AG09319 (cell line): ENCODE measurements at places on chromosomes 5 and 9.
A peak's percentile ranks its signal among the peaks of the same experiment; 100 is the strongest.

GRCh38 chr5:56910210-56910965, 992 bp downstream of the SETD9 start:
- DNase-seq: no peak

DNA sequence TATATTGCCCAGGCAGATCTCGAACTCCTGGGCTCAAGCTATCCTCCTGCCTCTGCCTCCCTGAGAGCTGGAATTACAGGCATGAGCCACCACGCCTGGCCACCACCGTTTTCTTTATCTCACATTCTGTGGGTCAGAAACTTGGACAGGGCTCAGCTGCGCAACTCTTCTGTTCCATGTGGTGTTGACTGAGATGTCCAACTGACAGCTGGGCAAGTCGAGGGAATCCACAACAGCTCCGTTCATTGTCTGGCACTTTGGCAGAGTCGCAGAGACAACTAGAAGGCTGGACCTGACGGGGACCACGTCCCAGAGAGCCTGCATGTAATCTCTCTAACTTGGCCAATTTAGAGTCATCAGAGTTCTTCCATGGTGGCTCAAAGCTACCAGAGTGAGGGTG, 36.2 kb upstream of the AOPEP start:
- DNase-seq: no peak

DNA sequence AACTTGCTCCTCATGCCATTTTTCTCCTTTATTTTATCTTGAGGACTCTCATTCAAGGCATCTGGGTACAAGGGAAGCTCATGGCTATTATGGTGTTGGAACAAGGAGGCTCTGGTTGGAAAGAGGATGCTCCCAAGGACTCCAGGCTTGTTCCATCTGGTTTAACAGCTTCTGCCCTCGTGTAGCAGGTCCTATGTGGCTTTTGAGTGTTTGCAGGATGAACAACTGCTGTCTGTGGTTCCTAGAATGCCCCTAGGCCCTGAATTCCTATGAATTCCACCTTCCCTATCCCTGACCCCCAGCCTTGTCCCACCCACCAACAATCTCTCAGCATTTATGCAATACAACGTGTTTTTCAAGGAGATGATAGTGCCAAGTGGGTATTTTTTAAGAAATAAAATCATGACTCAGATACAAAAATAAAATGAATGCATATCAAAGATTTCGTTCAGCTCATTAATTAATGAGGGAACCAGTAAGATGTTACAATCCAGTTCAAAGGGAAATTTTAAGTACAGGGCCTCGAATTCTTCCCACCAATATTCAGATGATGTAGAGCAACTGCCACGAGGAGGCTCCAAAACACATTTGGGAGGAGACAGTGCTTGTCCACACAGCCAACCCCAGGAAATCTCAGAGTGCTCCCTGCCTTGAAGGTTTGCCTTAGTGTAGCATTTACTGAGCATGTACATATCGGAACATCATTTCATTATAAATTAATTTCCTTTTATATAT, 182.0 kb downstream of the MUSK start:
- no peak for DNase-seq

GRCh38 chr9:136852664-136853595, 784 bp downstream of the MAMDC4 start:
- DNase-seq: no peak

- no peak for DNase-seq
Observed at GRCh38 chr9:6198251-6198650, 17.4 kb upstream of the IL33 start.

- DNase-seq: no peak
Observed at GRCh38 chr5:103433211-103433610, 129.4 kb downstream of the NUDT12 start.

DNA sequence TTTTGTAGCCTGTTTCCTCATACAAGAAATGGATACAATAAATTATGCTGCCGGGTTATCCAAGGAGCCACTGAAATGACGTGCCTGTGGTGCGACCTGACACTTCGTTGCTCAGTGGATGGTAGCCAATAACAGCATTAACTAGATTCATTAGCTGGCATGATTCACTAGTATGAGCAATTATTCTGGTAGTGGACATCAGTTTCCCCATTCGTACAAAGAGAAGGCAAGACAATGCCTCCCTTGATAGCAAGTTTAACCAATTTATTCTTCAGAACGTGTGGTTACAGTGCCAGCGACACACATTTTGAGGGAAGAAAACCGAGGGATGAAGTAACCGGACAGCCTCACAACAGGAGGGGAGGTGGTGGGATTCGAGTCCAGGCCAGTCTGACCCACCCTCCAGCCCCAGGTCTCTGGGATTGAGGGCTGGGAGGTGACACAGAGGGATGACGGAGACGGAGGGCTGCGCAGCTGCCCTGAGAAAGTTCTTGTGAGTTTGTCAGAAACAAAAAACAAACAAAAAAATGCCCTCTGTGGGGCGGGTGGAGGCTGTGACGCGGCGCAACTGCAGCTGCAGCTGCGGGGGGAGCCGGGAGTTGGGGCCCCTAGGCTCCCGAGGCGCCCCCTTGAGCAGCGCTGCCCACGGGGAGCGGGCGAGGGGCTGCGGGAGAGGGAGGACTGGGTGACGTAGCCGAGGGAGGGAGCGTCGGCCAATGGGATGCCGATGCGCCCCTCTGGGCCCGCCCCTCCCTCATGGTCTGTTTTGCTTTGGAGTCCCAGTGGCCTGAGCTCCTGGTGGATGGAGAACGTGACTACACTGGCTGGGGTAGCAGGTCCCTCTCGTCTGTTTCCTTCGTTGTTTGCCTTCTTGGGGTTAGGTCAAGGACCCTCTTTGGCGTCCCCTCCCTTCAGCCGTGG, 10.9 kb downstream of the LHX2 start:
- DNase-seq: no peak

DNA sequence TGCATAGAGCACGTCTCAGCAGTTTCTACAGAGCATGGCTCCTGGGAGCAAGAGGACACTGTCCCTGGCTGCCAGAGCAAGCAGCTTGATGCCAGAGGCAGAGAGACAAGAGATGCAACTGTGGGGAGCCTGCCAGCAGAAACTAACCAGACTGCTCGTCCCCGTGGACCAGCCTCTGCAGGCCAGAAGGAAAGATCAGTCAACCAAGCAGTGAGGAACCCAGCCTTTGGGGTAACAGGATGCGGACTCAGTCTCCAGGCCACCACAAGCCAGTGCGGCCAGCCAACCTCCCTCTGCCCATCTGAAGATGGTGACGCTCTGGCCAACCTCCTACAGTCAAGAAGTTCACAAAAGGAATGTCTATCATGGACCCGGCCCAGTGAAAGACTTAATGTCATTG, 3.7 kb downstream of the SURF4 start:
- no peak for DNase-seq

DNA sequence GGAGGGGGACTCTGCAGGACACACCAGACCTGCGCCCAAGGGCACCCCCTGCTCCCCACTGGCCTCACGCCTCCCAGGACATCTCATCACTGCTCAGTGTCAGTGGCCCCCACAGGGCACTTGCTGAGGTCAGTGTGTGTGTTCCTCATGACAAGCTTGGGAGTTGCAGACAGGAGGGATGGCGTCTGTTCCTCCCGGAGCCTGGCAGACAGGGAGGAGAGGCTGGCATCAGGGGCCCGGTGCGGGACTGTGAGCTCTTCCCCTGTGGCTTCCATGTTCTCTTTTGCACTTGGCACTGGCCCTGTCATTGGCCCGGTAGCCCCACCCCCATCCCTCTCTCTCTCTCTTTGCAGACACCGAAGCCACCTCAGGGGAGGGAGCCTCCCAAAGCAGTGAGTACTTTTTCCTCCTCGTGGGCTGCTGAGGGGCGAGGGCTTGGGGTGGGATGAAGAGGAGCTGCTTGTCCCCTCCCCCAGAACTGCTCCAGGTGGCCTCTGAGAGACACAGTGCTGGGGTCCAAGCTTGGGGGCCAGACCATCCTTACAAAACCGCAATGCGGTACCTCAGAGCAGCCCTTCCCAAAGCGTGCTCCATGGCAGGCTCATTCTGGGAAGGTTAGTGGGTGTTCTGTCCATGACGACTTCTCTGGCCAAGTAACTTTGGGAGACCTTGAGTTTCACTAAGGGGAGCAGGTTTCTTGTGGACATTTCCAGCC, 75.7 kb downstream of the AMBP start:
- DNase-seq: no peak

- no peak for DNase-seq
Observed at GRCh38 chr9:72601615-72602014, 80.2 kb downstream of the TMC1 start.

GRCh38 chr9:113593682-113594281, 130.3 kb downstream of the RGS3 start:
- peak; percentile 93 for DNase-seq

- no peak for DNase-seq
Observed at GRCh38 chr5:33592245-33592644, 151.5 kb downstream of the TARS1 start.

- no peak for DNase-seq
Observed at GRCh38 chr5:66340786-66341185, 196.7 kb downstream of the SREK1 start.

GRCh38 chr5:175691761-175692160, 33.9 kb downstream of the HRH2 start:
- DNase-seq: no peak

GRCh38 chr5:154644745-154645411, 110.3 kb upstream of the LARP1 start:
- DNase-seq: no peak

DNA sequence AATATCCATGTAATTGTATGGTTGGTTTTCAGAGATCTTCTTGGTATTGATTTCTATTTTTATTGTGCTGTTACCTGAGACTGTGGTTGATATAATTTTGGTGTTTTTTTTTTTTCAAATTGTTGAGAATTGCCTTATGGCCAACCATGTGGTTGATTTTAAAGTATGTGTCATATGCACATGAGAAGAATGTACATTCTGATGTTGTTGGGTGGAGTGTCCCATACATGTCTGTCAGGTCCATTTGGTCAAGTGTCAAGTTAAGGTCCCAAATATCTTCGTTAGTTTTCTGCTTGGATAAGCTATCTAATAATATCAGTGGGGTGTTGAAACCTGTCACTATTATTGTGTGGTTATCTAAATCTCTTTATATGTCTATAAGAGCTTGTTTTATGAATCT, 160.0 kb upstream of the ITGA1 start:
- no peak for DNase-seq

DNA sequence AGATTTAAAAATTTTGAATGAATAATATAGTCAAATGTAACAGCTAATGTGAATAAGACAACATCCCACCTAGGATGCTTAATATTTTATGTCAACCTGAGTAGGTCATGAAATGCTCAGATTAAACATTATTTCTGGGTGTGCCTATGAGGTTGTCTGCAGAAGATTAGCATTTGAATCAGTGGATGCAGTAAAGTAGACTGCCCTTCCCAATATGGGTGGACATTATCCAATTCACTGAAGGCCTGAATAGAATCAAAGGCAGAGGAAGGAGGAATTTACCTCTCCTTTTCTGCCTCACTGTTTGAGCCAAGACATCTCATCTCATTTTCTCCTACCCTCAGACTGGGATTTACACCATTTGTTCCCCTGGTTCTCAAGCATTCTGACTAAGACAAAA, 1582.3 kb downstream of the EFNA5 start:
- DNase-seq: no peak

DNA sequence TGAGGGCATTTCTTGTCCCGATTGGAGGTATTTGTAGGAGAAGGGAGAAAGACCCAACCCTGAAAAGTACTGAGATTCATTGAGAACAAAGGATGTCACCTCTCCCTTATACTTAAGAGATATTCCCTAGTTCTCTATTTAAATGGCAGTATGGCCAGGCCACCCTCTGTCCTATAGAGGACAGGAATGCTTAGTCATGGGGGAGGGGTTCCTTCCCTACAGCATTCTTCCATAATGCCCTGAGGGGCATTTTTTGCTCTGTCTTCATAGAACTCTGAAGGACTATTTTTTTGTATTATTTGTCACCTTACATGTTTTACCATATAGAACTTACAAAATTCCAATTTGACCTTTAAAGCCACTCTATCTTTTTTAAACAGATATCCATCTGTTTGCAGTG, 176.3 kb downstream of the TMEM161B start:
- no peak for DNase-seq

GRCh38 chr9:128026773-128027541, 40.2 kb downstream of the NAIF1 start:
- no peak for DNase-seq

DNA sequence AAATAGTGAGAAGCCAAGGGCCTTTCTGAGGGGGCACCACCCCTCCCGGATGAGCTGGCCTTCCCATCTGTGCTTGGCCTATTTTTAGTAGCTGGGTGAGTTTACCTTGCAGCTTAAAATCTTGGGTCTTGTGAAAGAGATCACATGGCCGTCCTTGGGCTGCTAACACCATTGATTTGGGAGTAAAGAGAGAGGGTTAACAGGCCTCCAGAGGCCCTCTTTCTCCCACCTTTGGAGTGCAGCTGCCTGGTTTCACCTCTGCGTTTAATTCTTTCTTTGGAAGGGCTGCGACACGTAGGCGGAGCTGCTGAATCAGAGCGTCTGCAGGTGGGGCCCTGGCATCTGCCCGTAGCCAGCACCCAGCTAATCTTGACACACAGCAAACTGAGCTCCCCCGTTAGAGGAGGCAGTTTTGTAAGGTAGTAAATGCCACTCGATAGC, 12.8 kb downstream of the OLFM1 start:
- no peak for DNase-seq

DNA sequence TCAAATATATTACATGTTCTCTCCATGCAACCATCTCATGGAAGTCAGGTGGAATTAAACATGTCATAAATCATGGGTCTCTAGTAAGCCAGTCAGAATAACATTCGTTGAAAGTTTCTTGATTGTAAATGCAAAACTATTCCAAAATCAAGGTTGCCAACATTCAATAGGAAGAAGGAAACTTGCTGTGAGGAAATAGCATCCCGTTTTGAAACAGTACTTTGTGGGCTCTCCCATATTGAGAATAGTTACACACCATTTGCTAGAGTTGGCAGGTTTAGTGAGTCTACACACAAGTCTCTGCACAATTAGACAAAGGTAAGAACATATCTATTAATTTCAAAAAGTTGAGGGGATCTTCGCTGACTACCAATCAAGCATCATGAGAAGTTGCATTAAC, 338.5 kb downstream of the GLIS3 start:
- DNase-seq: no peak

DNA sequence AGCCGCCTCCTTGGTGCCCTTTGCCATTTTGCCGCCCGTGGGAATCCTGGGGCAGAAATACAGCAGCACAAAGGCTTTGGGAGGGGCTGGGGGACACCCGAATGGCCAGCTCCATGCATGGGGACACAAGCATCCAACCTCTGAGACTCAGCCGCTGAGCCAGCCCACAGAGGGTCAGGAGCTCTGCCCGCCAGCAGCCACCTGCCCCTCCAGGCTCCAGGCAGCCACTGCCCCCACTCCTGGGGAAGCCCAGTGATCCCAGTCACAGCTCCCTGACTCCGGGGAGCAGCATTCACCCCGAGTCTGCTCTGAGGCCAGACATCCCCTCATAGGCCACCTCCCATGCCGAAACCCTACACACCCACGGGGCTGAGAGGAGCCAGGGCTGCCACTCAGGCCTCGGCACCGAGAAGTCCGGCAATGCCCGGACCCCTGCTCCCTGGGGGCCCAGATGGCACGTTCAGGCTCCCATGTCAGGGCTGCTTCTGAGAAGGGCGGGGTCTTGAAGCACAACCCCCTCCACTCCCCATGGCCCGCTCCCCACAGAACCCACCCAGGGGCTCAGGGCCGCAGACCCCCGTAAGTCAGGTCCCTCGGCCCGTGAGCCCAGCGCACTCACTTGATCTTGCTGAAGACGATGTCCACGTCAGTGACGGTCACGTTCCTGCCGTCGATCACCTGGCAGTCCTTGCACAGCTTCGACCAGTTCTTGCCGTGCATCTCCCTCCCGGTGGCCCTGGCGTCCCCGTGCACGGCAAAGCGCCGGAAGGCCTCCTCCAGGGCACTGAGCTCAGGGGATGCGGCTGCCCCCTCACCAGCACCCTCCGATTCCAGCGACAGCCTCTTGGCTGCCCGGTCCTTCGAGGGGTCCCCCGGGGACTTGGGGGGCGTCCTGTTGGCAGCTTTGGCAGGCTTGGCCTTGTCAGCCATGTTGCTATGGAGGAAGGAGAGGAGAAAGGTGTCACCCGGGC, 15.7 kb downstream of the TPPP start:
- DNase-seq: no peak
